ENCODE measurements at places on chromosomes 5 and 9.

- DNase-seq, result peak; percentile 4
Observed at GRCh38 chr9:27022920-27023319, 17.4 kb upstream of the LRRC19 start.

DNA sequence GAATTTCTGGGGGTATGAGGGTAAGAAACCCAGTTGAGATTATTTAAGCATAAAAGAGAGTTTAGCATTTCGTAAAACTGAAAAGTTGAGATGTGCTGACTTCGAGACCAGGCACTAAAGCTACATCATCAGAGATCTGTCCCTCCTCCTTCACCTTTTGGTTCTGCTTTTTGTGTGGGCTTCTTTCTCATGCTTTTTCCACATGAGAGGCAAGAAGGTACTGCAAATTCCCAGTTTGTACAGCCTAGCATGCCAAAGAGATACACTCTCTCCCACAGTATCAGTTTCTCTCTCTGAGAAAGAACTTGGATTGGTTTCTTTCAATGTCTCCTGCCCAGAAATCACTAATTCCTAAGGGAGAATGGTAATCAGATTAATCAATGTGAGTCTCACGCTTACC lies 584.7 kb downstream of the SEMA5A start:
- DNase-seq, result no peak

DNA sequence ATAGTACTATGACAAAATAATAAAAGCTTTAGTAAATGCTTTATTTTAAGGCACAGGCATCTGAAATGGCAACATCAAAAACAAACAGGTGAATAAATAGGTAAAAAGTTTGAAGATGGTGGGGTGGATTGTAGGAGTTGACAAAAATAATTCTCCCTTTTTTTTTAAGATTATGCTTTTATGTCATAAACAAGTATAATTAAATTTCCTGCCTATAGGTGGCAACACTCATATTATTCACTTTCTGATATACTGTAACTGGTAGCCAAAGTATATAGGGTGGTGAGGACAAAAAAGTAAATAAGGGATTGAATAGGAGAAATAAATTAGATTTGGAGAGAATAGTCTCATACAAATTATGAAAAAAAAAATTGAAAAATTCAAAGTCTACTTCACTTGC lies 120.0 kb upstream of the ACOT12 start:
- DNase-seq, result peak; percentile 44

DNA sequence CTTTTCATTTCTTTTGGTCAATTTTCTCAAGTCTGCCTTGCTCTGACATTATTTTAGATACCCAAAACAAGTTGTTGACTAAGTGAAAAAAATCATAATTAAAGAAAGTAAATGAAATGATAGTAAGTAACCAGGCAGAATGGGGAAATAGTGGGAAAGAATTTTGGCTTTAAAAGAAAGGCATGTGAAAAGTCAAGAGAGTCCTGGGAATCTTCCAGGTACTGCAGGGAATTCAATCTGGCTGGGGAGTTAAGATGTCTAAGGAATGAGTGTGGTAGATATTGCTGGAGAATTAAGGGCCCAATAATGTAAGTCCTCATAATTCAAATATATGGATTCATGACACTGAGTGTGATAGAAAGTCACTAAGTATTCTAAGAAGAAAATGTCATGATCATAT lies 123.1 kb upstream of the PAPPA start:
- no peak for DNase-seq

- DNase-seq, result no peak
Observed at GRCh38 chr5:30968971-30969370, 224.5 kb upstream of the CDH6 start.

- DNase-seq, result no peak
Observed at GRCh38 chr9:81776390-81776789, 87.0 kb upstream of the TLE1 start.

DNA sequence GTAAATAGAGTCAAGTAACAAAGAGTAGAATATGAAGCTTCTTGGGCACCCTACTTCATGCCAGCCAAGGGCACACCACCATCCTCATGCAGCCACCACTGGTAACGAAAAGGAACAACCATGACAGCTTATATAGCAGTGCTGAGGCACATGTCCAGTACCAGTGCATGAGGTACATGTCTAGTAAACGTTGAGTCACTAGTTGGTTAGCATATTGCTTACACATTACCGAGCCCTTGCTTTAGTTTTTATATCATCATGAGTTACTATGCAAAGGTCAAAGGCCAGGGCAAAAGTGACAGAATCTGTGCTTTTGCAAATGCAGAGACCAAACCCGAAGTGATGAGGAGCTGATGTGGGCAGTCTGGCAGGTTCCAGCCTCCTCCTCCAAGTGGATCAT lies 147.1 kb upstream of the MAP1B start:
- DNase-seq, result no peak

DNA sequence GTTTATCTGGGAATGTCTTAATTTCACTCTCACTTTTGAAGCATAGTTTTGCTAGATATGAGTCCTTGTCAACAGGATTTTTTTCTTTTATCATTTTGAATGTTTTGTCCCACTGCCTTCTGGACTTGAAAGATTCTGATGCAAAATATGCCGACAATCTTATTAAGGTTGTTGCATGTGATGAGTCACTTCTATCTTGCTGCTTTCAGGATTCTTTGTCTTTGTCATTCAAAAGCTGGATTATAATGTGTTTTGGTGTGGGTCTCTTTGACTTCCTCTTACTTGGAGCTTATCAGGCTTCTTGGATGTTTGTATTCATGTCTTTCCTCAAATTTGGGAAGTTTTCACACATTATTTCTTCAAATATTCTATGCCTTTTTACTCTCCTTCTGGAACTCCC lies 33.8 kb downstream of the PLEKHG4B start:
- DNase-seq, result no peak

DNA sequence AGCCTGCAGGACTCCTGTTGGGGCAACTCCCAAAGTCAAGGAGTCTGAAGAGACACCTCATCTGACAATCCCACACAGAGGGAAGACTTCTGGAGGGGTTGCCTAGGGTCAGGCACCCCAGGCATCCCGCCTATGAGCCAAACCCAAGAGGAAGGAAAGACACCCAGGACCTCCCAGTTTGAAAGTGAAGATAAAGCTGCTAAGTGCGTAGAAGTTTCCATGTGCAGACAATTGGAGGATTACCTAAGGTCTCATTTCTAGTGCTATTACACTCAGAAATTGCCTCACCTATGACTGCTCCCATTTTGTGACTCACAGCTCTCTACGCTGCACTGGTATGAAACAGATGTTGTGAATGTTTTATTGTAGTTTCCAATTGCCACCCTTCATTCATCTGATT lies 322.9 kb downstream of the SLIT3 start:
- no peak for DNase-seq

GRCh38 chr9:130174025-130174424 lies 1.8 kb downstream of the NCS1 start:
- no peak for DNase-seq

- no peak for DNase-seq
Observed at GRCh38 chr9:110900917-110901316, 137.4 kb downstream of the LPAR1 start.

DNA sequence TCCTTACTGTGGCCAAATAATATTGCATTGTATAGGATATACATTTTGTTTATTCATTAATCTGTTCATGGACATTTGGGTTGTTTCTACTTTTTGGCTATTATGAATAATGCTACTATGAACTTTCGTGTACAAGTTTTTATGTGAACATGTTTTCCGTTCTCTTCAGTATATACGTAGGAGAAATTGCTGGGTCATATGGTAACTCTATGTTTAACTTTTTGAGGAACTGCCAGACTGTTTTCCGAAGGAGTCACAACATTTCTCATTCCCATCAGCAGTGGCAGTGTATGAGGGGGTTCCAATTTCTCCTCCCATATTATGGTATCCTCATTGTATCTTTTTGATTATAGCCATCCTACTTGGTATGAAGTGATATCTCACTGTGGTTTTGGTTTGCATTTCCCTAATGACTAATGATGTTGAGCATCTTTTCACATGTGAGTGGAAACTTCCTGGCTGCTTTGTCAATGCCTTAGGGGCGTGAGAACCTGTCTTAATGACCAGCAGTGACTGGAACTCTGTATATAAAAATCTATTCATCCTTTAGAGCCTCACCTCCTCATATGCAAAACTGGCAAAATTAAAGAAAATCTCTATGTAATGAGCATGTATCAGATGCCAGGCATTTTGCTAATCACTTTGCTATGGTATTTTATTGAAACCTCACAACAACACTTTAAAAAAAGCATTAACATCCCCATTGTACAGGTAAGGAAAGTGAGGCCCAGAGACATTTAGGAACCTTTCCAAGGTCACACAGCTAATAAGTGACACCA lies 47.8 kb upstream of the TGFBR1 start:
- no peak for DNase-seq

DNA sequence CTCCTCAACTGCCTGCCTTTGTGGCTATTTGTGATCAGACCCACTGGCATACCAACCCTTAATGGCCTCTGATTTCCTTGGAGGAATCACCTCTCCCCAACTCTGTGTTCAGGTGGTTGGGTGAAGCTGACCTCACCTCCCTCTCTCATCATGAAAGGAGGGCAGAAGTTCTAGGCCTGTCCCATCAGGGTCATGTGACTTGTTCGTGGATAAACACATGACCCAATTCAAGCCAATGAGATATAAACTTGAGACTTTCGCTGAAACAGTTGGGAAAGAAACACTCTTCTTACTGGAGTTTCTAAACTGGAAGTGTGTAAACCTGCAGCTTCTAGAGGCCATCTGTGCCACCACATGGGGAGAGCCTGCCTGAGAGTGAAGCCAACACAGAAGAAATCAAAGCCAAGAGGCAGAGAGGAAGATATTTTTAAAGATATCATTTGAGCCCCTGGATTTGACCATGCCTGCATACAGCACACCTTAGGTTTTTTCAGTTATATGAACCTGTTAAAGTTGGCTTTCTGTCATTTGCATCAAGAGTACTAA lies 5.8 kb downstream of the GABBR2 start:
- DNase-seq, result no peak

DNA sequence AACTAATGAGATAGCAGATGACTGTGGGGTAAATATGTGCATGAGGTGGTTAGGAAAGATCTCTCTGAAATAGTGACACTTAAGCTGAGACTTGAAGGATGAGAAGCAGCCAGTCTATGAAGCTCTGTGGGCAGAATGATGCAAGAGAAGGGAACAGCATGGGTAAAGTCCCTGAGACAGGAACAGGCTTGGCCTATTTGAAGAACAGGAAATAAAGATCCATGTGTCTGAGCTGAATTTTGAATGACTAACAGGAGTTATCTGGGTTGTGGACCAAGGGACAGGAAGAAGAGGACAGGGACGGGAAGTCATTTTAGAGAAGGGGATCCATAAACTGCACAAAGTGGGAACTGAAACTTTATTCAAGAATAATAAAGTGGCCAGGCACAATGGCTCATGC lies 25.6 kb upstream of the HMGCS1 start:
- peak; percentile 99 for DNase-seq

DNA sequence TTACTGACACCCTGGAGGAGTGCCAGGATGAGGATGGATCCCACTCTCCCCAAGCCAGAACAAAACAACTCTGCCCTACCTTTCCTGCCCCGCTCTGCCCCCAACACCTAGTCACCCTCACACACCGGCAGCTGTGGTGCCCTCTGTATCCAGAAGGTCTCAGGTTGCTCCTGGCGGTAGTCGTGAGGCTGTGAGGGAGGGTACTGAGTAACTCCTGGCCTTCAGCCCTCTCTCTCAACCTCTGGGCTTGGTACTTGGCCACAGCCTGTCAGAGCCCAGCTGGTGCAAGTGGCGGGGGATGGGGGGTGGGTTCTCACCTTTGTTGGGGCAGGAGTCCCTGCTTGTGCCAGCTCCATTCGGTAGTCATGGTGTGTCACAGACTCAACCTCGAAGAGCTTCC lies 1.9 kb downstream of the SPAG8 start:
- DNase-seq, result no peak

DNA sequence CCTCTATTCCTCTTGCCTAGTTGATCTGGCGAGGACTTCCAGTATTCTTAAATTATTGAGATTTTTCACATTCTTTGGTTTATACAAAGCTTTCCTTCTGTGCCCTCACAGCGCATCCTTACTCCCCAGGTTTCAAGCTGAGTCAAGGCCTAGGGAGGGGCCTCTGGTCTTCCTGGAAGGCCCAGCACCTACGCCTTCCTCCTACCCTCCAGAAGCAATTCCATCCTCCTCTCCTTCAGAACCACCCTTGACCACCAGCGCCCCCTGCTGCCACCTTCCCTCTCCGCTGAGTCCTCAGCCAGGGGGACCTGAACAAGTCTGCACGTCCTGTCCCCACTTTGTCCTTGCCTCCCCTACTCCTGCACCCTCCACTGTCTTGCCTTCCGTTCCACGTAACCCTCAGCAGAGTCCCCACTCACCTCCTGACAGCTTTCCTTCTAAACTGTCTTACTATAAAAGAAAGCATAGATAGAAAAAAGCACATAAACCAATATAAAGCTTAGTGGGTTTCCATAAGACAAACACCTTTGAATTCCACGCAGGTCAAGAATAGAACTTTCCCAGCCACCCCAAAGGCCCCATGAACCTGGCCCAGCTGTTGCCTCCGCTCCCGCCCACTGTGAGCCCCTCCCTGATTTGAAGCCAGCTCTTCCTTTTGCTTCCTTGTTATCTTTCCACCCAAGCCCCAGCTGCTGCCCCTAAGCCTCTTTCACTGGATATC lies 63.0 kb upstream of the CTSL start:
- DNase-seq, result peak; percentile 71

GRCh38 chr9:73916016-73916673 lies 581.0 kb upstream of the RORB start:
- peak; percentile 23 for DNase-seq

- DNase-seq, result no peak
Observed at GRCh38 chr9:16960084-16960483, 89.6 kb upstream of the BNC2 start.

DNA sequence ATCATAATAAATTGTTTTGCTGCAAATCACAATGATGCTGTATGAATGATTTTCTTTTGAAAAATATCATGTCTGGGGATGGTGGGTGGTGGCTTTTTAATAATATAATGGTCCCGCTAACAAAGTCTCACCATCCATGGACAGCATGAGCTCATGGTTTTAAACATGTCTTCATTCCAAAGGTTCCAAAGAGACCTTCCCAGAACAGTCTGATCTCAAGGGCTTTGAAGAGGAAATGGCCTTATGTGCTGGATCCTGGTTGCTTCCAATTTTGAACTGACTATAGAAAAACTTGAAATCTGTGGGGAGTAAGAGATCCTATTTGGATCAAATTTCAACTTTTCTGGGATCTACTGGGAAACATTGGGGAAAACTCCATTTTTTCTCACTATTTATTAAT lies 121.8 kb downstream of the ADAMTS12 start:
- DNase-seq, result no peak

- DNase-seq, result no peak
Observed at GRCh38 chr5:72006361-72006760, 100.9 kb upstream of the MAP1B start.

DNA sequence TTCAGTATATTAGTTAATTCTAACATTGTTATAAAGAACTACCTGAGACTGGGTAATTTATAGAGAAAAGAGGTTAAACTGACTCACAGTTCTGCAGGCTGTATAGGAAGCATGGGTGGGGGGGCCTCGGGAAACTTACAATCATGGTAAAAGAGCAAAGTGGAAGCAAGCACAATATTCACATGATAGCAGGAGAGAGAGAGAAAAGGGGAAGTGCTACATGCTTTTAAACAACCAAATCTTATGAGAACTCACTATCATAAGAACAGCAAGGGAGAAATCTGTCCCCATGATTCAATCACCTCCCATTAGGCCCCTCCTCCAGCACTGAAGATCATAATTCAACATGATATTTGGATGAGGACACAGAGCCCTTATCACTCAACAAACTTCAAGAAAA lies 324.9 kb downstream of the ZNF608 start:
- DNase-seq, result peak; percentile 32

GRCh38 chr9:124414612-124415011 lies 630 bp downstream of the PSMB7 start:
- no peak for DNase-seq

GRCh38 chr9:97514531-97514930 lies 13.1 kb downstream of the TMOD1 start:
- no peak for DNase-seq
